Fibroblast of lung (primary cell): ENCODE measurements at places on chromosomes 5 and 9. TPM values are rescaled to one million over a fixed set of nuclear protein-coding genes. Genes with fewer than 3 reads are reported as not detected.
A peak's percentile ranks its signal among the peaks of the same experiment; 100 is the strongest.

DNA sequence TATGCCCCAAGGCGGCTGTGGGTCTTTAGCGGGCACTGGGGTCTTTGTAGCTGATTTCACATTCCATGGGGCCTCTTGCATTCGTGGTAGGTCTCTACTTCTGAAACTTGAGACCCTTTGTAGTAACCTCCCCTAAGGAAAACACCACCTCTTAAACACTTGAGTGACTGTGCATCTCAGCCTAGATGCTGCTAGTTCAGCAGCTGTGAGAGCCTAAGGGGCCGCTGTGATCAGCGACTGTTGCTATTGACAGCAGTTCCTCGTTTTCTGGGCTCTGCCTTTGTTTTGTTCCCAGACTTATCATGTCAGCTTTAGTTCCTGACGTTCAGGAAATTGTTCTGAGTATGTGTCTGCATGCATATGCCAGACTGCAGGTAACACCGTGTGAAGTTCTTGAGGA lies 171.2 kb downstream of the HSPA4 start:
- peaks cover 6% of the 10 kb centered on the region for H3K4me1 ChIP-seq
- H3K27ac ChIP-seq, result no peak overlapping the region
- H3K36me3 ChIP-seq, result no peaks in the 10 kb centered on the region
- H3K4me3 ChIP-seq, result no peak overlapping the region
- no peak for DNase-seq

Gene PPP6C
- 11.6 and 12.7 TPM in 2 replicates for total RNA-seq

Gene RIMOC1
- total RNA-seq, result 16.2 and 22.5 TPM in 2 replicates

DNA sequence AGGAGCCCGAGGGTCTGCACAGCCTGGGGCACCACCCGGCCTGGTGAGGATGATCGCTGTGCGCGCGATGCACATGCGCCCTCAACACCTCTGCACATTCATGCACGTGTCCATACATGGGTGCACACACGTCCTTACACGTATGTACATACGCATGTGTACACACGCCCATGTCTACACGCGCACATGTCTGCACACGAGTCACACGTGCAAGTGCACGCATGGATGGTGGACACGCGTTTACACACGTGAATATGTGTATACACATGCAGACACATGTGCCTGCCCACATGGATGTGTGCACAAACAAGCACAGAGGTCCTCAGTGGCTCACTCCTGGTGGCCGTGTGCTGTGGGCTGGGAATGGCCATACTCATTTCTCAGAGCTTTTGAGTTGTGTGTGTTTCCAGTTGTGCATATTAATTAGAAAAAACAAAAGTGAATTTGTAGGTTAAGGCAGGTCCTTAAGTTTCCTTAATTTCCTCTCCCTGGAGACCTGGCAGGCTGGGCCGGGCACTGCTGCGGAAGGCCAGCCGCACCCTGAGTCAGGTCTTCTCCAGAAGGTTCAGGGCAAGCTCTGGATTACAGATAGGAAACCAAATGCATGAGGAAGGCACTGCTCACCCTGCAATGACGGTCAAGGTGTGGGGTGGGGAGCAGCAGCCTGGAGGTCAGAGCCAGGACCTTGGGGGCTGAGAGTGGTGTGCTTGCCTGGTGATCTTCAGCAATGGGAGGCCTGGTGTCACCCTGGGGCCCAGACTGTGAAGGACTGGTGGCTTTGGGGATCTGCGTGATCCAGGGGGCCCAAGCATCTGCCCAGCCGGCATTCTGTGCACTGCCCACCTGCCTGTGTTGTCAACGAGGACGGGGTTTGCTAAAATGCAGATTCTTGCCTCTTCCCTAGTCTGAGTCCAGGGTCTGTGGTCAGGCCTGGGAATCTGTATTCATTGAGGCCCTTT lies 1.3 kb upstream of the RNU6ATAC start:
- peaks cover 9% of the 10 kb centered on the region for H3K4me1 ChIP-seq
- DNase-seq, result peak; percentile 35
- H3K27me3 ChIP-seq, result no peaks in the 10 kb centered on the region
- no peak overlapping the region for H3K27ac ChIP-seq
- no peak overlapping the region for H3K4me3 ChIP-seq

DNA sequence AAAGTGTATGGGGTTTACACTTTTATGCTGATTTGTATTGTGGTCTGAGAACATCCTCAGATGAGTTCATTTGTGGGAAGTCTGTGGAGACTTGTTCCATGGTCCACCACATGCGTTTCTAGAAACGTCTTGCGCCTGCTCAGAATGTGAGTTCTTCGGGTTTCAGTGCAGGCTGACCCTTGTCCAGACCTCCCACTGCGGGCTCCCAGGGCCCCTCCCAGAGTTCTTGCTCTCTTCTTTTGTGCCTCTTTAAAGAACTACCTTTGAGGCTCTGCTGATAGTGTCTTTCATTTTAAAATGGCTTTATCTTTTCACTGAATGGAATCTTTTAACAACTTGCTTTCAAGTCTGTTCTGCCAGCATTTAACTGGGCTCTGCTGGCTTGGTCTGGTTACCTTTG lies 17.6 kb downstream of the NDUFS6 start:
- H3K4me3 ChIP-seq, result no peak overlapping the region
- H3K27ac ChIP-seq, result no peak overlapping the region
- H3K4me1 ChIP-seq, result no peaks in the 10 kb centered on the region
- no peak for DNase-seq

DNA sequence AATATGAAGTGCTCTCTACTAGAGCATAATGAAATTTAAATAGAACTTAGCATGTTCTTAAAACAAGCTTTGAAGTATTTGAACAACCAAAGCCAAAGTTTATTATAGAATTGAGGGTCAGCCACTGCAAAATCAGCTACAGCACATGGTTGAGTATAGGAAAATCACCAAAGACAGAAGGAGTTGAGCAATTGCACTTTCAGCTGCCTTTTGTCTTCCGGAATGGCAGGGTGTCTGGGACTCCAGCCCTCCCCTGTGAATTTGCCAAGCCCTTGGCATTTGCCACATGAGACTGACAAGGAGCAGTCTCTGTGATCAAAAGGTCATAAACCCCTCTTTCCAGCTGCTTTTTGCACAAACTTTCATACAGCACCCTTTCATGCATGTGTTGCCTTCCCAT lies 8.5 kb upstream of the LURAP1L start:
- H3K27me3 ChIP-seq, result no peaks in the 10 kb centered on the region
- no peaks in the 10 kb centered on the region for H3K4me1 ChIP-seq
- H3K4me3 ChIP-seq, result no peak overlapping the region

Gene EIF4E1B
- not detected in 2 replicates for total RNA-seq

DNA sequence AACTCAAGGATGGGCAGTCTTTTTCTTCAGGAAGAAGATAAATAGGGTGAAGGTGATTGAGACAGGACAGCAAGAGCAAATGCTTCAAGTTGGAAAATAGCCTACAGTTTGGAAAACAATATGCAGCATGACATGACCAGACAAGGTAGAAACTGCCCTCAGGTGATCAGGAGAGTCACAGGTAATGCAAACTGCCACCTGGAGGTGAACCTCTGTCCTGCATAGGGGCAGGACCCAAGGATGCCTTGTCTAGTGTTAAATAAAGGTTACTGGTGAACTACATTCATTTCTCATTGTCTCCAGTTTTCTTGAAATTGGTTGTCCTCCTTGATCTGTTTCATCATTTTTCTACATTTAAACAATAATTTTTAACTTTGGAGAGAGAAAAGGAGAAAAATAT lies 232.1 kb downstream of the SEMA5A start:
- H3K4me1 ChIP-seq, result no peaks in the 10 kb centered on the region
- H3K27me3 ChIP-seq, result no peaks in the 10 kb centered on the region
- no peaks in the 10 kb centered on the region for H3K36me3 ChIP-seq

DNA sequence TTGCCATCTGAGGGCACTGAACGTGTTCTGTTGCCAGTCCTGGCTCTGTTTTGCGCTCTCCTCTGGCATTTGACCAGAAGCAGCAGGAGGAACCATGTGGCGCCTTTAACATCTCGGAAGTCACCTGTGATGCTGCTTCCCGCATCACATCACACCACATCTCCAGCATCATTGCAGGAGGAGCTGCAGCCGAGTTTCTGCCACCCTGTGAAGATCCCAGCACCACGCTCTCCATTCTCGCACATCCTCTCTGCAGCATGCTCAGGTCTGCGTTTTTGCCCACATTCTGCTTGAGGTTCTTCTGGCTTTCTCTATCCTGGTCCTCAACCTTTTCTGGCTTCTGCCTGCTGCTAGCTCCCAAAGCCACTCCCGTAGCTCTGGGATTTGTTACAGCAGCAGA lies 11.0 kb upstream of the IRX4 start:
- no peaks in the 10 kb centered on the region for H3K27me3 ChIP-seq
- no peak for DNase-seq
- H3K4me1 ChIP-seq, result no peaks in the 10 kb centered on the region
- H3K36me3 ChIP-seq, result no peaks in the 10 kb centered on the region
- H3K4me3 ChIP-seq, result no peak overlapping the region

GRCh38 chr5:130109152-130109551 lies 204.9 kb downstream of the CHSY3 start:
- H3K27ac ChIP-seq, result no peak overlapping the region
- H3K4me1 ChIP-seq, result no peaks in the 10 kb centered on the region
- no peaks in the 10 kb centered on the region for H3K27me3 ChIP-seq
- no peak overlapping the region for H3K4me3 ChIP-seq
- peak; percentile 36 for DNase-seq

Gene KCNMB1
- not detected in 2 replicates for total RNA-seq

- H3K4me3 ChIP-seq, result no peak overlapping the region
- no peak for DNase-seq
- H3K36me3 ChIP-seq, result no peaks in the 10 kb centered on the region
Measured at GRCh38 chr9:84947412-84947972, 278.0 kb downstream of the NTRK2 start.

Gene TEX48
- not detected in 2 replicates for total RNA-seq

Gene ACTBL2
- under 0.01 TPM in 1 of 2 replicates, not detected in the other for total RNA-seq

DNA sequence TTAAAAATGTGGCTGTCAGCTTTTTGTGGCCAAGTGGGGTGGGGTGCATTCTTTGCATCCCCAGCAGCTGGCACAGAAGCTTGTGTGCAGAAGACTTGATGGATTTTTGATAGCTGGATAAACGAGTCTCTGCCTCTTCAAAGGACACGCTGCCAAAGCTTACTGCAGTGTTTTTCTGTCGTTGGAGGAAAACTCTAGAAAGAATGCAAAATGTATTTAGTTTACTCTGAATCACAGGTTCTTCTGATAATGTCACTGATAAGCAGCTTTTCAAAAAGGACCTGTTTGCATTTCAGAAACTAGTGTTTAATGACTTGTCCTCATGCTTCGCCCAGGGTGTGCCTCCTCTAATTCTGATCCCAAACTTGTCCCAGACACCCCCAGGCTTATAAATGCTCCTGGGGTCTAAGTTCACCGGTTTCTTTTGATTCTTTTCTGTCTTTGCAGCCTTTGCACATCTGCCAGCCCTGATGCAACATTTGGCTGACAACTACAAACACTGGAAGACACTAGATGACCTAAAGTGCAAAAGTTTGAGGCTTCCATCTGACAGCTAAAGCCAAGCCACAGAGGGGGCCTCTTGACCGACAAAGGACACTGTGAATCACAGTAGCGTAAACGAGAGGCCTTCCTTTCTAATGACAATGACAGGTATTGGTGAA lies 66.0 kb downstream of the WDR41 start:
- H3K36me3 ChIP-seq, result no peaks in the 10 kb centered on the region
- H3K27ac ChIP-seq, result no peak overlapping the region
- no peak overlapping the region for H3K4me3 ChIP-seq
- H3K27me3 ChIP-seq, result no peaks in the 10 kb centered on the region

Gene EQTN
- not detected in 2 replicates for total RNA-seq

Gene PTGDS
- 89.9 and 90.3 TPM in 2 replicates for total RNA-seq

Gene RELL2
- 2.6 and 3.0 TPM in 2 replicates for total RNA-seq

Gene CDO1
- 4.6 and 6.9 TPM in 2 replicates for total RNA-seq

- no peak overlapping the region for H3K4me3 ChIP-seq
- peaks cover 18% of the 10 kb centered on the region for H3K4me1 ChIP-seq
- H3K36me3 ChIP-seq, result peaks cover 1% of the 10 kb centered on the region
- peak; percentile 60 for DNase-seq
Measured at GRCh38 chr5:149166591-149167100, 25.4 kb downstream of the ABLIM3 start.

GRCh38 chr5:108814551-108814950 lies 66.9 kb downstream of the FER start:
- H3K36me3 ChIP-seq, result no peaks in the 10 kb centered on the region
- H3K27me3 ChIP-seq, result no peaks in the 10 kb centered on the region
- DNase-seq, result no peak
- H3K4me3 ChIP-seq, result no peak overlapping the region

Gene ABLIM3
- total RNA-seq, result 37.2 and 48.1 TPM in 2 replicates

Gene IFNA5
- not detected in 2 replicates for total RNA-seq

- no peak for DNase-seq
Measured at GRCh38 chr5:147859962-147860640, 18.4 kb upstream of the SCGB3A2 start.

Gene FREM1
- total RNA-seq, result under 0.01 TPM in 2 replicates

DNA sequence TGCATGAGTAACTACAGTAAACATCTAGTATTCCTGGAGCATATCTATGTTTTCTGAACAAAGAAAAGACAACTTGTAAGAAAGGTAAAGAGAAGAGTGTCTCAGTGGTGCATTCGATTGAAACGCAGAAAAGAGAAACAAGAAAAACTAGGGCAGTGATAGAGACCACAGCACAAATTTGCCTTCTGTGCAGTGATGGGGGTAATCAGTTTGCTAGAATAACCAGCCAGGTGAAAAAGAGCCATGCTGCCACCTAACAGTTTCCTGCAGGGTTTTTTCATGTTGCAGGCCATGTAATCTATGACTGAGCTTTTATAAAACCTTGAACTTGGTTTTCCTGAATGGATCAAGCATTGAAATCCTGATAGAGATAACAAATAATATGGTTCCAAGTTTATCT lies 198.4 kb upstream of the MEF2C start:
- H3K36me3 ChIP-seq, result no peaks in the 10 kb centered on the region
- H3K27me3 ChIP-seq, result no peaks in the 10 kb centered on the region
- no peak overlapping the region for H3K4me3 ChIP-seq
- no peak overlapping the region for H3K27ac ChIP-seq

Gene CCDC180
- 1.8 and 2.5 TPM in 2 replicates for total RNA-seq

Gene TAF11L7
- not detected in 2 replicates for total RNA-seq

DNA sequence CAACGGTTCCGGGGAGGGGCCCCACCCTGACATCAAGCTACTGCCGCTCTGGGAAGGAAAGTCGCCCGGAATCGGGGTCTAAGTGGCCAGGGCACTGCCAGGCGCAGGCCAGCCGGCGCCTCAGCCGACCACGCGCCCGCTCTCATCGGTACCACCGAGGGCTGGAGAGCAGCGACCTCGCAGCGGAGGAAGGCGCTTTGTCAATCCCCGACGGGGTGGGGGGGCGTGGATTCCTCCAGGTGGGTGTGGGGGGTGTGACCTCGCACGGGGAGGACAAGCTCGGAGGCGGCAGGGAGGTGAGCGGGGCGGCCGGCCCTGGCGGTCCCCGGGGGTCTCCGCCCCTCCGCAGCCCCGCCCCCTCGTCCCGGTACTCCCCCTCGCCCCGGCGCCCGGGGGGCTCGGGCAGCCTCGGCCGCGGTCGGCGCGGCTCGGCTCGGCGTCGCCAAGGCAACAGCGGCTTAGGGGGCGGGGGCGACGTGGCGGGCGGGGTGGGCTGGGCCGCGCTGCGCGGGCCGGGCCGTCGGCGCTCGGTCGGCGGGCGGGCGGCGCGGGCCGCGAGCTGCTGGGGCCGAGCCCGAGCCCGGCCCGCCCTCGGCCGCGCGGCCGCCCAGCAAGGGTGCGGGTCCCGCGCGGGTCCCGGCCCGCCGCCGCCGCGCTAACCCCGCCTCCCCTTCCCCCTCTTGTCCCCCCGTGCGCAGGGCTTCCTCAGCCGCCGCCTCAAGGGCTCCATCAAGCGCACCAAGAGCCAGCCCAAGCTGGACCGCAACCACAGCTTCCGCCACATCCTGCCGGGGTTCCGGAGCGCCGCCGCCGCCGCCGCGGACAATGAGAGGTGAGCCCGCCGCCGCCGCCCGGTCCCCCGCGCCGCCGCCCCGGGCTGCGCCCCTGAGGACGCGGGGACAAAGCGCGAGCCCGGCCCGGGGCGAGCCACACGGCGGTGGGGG lies 47.5 kb downstream of the DAB2IP start:
- no peak overlapping the region for H3K27ac ChIP-seq
- no peaks in the 10 kb centered on the region for H3K36me3 ChIP-seq
- H3K4me1 ChIP-seq, result peaks cover 14% of the 10 kb centered on the region
